ENCODE measurements at places on chromosomes 2 and 18. TPM values are rescaled to one million over a fixed set of nuclear protein-coding genes. Genes with fewer than 3 reads are reported as not detected.

GRCh38 chr18:36311026-36311570 lies 13.6 kb downstream of the FHOD3 start:
- DNase-seq, result no peak

BZW1 gene
- 242 TPM for total RNA-seq

DNA sequence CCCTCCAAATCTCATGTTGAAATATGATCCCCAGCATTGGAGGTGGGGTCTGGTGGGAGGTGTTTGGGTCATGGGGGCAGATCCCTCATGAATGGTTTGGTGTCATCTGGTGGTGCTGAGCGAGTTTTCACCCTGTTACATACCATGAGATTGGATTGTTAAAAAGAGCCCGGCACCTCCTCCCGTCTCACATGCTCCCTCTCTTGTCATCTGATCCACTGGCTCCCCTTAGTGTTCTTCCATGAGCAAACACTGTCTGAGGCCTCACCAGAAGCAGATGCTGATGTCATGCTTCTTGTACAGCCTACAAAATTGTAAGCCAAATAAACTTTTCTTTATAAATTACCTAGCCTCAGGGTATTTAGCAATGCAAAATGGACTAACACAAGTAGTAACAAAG lies 405.0 kb upstream of the SLC39A10 start:
- DNase-seq, result no peak

- peak; percentile 62 for DNase-seq
Observed at GRCh38 chr2:207238831-207239701, 73.3 kb upstream of the KLF7 start.

- DNase-seq, result no peak
Observed at GRCh38 chr18:54134053-54134452, 90.4 kb downstream of the MBD2 start.

DNA sequence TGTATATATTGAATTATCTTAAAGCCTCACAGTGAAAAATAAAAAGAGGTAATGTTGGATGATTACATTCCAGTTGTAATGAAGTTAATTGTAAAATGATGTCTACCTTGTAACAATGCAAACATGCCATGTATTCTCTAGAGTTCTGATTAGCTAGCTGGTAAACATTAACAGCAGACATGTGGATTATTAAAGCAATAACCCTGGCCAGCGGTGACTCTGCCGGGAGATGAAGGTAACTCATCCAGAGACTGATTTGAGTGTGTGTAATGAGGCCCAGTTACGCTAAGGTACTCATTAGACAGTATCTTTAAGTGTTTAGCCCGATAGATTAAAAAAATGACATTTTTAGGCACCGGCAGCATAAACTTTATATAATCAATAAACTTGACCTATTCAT lies 79.6 kb upstream of the REV1 start:
- no peak for DNase-seq

GRCh38 chr2:128491692-128492244 lies 173.1 kb upstream of the HS6ST1 start:
- DNase-seq, result peak; percentile 26

DNA sequence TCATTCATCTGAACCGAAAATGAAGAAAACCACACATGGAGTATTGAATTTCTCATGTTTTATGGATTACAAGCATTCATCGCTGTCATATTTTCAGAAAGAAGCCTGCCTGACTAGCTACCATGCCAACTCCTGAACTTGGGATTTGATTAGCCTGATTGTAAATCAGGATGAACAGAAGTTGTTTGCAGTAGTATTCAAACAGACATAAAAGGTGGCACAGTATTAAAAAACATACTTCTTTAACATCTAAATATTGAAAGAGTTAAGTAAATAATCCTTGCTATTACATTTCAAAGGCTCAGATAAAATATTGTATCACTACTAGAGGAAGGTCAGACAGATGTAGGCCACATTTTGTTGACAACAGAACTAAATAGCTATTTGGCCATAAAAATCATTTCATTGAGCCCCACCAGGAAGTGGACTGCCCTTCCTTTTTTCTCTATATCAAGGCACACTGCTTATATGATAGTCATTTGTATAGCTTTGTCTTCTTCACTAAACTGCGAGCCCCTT lies 21.6 kb downstream of the SLC38A11 start:
- DNase-seq, result no peak

GRCh38 chr2:112730791-112731190 lies 10.0 kb downstream of the NT5DC4 start:
- DNase-seq, result no peak

MYO5B gene
- total RNA-seq, result 46.2 TPM

CDH2 gene
- 0.16 TPM for total RNA-seq

- no peak for DNase-seq
Observed at GRCh38 chr2:33788044-33788443, 188.9 kb upstream of the FAM98A start.

- DNase-seq, result no peak
Observed at GRCh38 chr2:176678571-176678970, 409.3 kb downstream of the MTX2 start.

ATP6V1B1 gene
- total RNA-seq, result 2.4 TPM

LDLRAD4 gene
- total RNA-seq, result 39.7 TPM

MAB21L4 gene
- 2.5 TPM for total RNA-seq

GRCh38 chr2:150710916-150711315 lies 223.4 kb upstream of the RND3 start:
- DNase-seq, result no peak

CWC22 gene
- total RNA-seq, result 22.3 TPM

C2orf78 gene
- not detected for total RNA-seq

GRCh38 chr2:14340703-14341102 lies 291.8 kb upstream of the LRATD1 start:
- no peak for DNase-seq

DNA sequence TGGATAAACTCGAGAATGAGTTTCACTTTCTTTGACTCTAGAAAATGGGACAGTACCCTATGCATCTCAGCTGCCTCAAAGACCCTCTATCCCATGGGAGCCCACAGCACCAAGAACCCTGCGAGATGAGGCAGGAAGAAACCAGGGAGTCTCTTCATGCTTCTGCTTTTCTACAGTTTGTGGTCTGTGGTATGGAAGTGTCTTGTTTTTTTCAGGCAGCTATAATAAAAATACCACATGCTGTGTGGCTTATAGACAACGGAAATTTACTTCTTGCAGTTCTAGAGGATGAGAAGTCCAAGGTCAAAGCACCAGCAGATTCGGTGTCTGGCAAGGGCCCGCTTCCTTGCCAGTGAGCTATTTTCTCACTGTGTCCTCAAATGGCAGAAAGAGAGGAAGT lies 257.9 kb downstream of the SUCLG1 start:
- DNase-seq, result no peak

- no peak for DNase-seq
Observed at GRCh38 chr2:201952187-201952586, 81.5 kb upstream of the FZD7 start.

TMEM18 gene
- 15.5 TPM for total RNA-seq

GRCh38 chr2:227154986-227155774 lies 8.8 kb downstream of the COL4A4 start:
- no peak for DNase-seq

COX5B gene
- 254 TPM for total RNA-seq

DNA sequence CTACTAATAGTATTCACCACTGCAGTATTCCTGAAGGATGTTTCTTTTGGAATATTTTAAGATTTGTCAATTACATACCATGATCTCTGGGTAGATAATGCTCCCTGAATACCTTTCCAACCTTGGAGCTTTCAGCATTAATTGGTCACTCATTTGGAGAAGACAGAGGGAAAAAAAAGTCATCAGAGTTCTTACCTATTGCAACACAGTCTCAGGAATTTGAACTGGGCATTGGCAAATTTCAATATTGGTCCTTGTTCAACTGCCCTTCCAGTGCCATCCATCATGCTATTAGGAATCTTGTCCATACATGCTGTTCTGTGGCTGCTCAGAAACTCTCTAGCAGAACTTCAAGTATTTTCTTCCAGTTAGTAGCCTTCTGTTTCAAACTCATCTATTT lies 83.6 kb upstream of the KCNJ3 start:
- DNase-seq, result no peak

GRCh38 chr18:74715306-74715705 lies 117.6 kb downstream of the ZNF407 start:
- DNase-seq, result no peak

MEP1B gene
- total RNA-seq, result not detected

DNA sequence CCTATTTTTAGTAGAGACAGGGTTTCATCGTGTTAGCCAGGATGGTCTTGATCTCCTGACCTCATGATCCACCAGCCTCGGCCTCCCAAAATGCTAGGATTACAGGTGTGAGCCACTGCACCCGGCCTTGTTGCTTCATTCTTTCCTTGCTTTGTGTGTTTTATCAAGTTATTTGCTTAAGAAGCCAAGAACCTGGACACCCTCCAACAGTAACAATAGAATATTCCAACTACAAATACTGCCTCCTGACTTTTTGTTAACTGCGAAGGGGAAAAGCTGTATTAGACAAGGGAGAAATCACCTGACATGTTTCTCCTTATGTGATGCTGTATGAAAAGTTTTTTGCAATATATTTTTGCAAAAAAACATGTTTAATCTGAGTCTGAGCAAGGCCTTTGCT lies 297.2 kb downstream of the NCKAP5 start:
- DNase-seq, result no peak

- peak; percentile 89 for DNase-seq
Observed at GRCh38 chr2:216692636-216693413, 2.5 kb downstream of the IGFBP5 start.

- DNase-seq, result no peak
Observed at GRCh38 chr18:56481751-56482150, 156.6 kb downstream of the TXNL1 start.

- DNase-seq, result no peak
Observed at GRCh38 chr18:27143580-27144287, 41.4 kb downstream of the CHST9 start.

DNA sequence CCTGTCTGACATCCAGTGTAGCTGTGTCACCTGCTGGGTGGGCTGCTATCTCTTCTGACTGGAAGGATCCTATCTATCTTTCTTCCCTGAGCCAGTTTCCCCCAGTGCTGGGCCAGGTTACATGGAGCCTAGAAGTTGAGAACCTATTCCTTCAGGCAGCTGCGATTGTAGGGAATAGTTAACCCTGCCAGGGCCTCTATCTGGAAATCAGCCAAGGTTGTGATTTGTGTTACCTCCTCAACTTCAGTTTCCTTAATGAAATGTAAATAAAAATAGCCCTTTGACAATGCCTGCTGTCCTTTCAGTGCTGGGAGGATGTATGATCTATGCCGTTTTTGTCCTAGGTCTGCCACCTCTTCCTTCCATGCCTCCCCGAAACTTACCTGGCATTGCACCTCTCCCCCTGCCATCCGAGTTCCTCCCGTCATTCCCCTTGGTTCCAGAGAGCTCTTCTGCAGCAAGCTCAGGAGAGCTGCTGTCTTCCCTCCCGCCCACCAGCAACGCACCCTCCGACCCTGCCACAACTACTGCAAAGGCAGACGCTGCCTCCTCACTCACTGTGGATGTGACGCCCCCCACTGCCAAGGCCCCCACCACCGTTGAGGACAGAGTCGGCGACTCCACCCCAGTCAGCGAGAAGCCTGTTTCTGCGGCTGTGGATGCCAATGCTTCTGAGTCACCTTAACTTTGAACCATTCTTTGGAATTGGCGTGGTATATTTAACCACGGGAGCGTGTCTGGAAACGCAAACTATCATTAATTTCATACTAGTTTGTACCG lies 36.6 kb downstream of the GORASP2 start:
- no peak for DNase-seq

KCNJ13 gene
- total RNA-seq, result 0.60 TPM
